ENCODE measurements at places on chromosomes 2 and 18.

- H3K4me1 ChIP-seq = peaks cover 56% of the 10 kb centered on the region
- no peak for DNase-seq
- H3K4me3 ChIP-seq = no peak overlapping the region
- H3K27ac ChIP-seq = no peak overlapping the region
- peaks cover 9% of the 10 kb centered on the region for H3K36me3 ChIP-seq
Measured at GRCh38 chr2:190530248-190530900, 4.1 kb downstream of the NEMP2 start.

DNA sequence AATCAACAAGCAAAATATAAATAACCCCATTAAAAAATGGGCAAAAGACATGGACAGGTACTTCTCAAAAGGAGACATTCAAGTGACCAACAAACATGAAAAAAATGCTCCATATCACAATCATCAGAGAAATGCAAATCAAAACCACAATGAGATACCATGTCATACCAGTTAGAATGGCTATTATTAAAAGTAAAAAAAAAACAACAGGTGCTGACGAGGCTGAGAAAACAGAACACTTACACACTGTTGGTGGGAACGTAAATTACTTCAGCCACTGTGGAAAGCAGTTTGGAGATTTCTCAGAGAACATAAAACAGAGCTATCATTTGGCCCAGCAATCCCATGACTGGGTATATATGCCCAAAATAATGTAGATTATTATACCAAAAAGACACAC, 69.1 kb downstream of the CWC22 start:
- no peaks in the 10 kb centered on the region for H3K4me1 ChIP-seq
- H3K27me3 ChIP-seq = no peaks in the 10 kb centered on the region

GRCh38 chr18:48098538-48098937, 168.1 kb upstream of the SMAD2 start:
- H3K27me3 ChIP-seq = peaks cover 46% of the 10 kb centered on the region
- no peak overlapping the region for H3K4me3 ChIP-seq
- DNase-seq = no peak

- no peak for DNase-seq
- no peak overlapping the region for H3K27ac ChIP-seq
- peaks cover 4% of the 10 kb centered on the region for H3K27me3 ChIP-seq
- H3K4me3 ChIP-seq = no peak overlapping the region
Measured at GRCh38 chr2:15570104-15570503, 9.0 kb upstream of the NBAS start.

- H3K4me3 ChIP-seq = no peak overlapping the region
- no peaks in the 10 kb centered on the region for H3K27me3 ChIP-seq
- H3K27ac ChIP-seq = no peak overlapping the region
- no peaks in the 10 kb centered on the region for H3K36me3 ChIP-seq
Measured at GRCh38 chr18:52439457-52439856, 99.5 kb downstream of the DCC start.

- H3K4me1 ChIP-seq = no peaks in the 10 kb centered on the region
- no peak for DNase-seq
- no peak overlapping the region for H3K27ac ChIP-seq
- no peaks in the 10 kb centered on the region for H3K27me3 ChIP-seq
Measured at GRCh38 chr18:6881034-6881820, 151.7 kb downstream of the ARHGAP28 start.

- peaks cover 28% of the 10 kb centered on the region for H3K4me1 ChIP-seq
- H3K27me3 ChIP-seq = no peaks in the 10 kb centered on the region
- no peak overlapping the region for H3K4me3 ChIP-seq
- DNase-seq = no peak
- no peak overlapping the region for H3K27ac ChIP-seq
Measured at GRCh38 chr2:54967269-54967668, 83.0 kb downstream of the RTN4 start.

DNA sequence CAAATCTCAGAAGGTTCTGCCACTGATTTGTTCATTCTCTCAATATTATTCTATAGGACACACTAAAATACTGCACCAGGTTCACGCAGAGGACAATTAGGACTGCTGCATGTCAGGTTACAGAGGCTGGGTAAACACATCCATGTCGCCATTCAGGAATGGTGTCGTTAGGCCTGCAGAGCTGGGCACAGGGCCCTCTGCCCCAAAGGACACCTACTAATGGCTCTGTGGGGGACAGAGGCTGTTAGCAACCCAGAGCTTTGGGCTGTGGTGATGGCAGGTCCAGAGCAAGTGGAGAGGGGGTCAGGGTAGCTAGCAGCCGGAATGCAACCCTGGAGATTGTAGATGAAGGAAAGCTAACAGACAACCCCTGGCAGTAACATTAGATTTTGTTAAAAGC, 115.9 kb downstream of the TTC32 start:
- no peaks in the 10 kb centered on the region for H3K4me1 ChIP-seq
- no peak overlapping the region for H3K27ac ChIP-seq
- H3K4me3 ChIP-seq = no peak overlapping the region
- H3K27me3 ChIP-seq = no peaks in the 10 kb centered on the region
- H3K36me3 ChIP-seq = no peaks in the 10 kb centered on the region

DNA sequence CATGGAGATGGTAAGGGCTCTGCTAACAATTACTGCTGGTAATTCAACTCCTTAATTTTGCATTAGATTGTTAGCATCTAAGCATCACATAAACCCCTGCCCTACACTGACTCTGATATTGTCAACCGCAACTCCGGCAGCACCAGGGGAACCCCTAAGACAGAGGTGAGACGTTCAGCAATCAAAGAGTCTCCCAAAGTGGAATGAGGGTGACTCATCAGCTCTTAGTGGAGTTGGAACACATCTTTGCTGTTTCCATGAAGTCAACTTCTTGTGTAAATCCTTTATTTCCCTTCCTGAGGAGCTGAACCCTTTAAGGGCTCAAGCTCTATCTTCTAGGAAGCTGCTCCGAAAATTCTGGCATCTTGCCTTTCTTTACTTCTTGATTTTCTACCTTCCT, 52.1 kb downstream of the ABCG8 start:
- H3K27ac ChIP-seq = no peak overlapping the region
- H3K36me3 ChIP-seq = peaks cover 62% of the 10 kb centered on the region
- DNase-seq = no peak
- H3K27me3 ChIP-seq = no peaks in the 10 kb centered on the region

All from activated CD4-positive, alpha-beta memory T cell treated with anti-CD3 and anti-CD28 coated beads, Interleukin-2, amount 10 ng/mL, durations not matched to agents 7 days and 5 days (primary cell).